Stimulated activated CD4-positive, alpha-beta T cell treated with anti-CD3 and anti-CD28 coated beads, Interleukin-2, amount 100 ng/mL, for 48 hours (primary cell): ENCODE measurements at places on chromosomes 16 and 17.
A peak's percentile ranks its signal among the peaks of the same experiment; 100 is the strongest.

DNA sequence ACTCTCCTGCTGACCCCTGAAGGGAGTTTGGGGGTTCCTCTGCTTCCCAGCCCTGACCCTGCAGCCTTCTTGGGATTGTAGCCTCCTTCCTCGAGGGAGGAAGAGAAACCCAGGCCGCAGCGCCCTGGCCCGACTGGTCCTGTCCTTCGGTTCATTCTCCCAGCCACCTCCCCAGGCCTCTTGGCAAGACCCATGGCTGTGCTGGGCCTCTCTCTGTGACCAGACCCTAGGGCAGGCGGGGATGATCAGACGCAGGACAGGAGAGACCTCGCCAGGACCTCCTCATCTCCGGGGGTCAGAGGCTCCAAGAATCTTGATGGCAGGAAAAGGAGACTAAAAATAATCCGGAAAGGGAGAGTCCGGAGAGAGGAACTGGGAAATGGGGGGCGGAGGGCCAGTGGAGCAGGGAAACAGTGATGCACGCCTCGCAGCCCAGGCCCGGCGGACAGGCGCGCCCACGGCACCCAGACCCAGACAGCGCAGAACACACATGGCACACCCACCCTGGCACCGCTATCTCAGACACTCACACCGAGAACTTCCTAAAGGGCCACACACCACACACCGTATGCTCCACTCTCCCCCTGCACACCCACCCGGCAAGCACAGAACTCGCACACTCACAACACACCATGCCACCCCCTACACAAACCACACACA, 1.2 kb downstream of the ARHGEF15 start:
- DNase-seq, result no peak

DNA sequence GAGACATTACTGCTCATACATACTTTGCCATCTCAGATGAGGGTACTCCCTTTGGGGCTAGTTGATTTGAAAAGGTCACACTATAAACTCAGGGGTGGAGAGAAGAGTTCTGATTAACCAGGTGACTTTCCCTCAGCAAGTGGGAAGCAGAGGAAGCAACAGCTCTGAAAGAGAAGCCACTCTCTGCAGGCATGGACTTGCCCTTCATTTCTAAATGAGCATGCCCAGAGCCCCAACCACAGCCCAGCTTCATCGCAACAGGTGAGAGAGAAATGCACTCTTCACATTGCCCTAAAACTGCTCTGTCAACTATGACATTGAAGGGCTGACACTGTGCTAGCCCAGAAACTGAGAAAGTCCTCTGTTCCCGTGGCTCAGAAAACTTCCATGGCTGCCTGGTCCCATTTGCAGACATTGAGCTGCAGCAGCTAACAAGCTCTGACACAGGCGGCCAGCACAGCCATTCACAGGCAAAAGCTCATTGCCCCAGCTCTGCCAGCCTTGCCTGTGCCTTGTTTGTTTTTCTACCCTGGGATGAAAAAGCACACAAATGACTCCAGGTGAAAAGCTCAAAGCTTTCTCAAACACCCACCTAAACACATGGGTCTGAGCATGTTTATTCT, 419.8 kb upstream of the DYNLRB2 start:
- DNase-seq, result no peak

DNA sequence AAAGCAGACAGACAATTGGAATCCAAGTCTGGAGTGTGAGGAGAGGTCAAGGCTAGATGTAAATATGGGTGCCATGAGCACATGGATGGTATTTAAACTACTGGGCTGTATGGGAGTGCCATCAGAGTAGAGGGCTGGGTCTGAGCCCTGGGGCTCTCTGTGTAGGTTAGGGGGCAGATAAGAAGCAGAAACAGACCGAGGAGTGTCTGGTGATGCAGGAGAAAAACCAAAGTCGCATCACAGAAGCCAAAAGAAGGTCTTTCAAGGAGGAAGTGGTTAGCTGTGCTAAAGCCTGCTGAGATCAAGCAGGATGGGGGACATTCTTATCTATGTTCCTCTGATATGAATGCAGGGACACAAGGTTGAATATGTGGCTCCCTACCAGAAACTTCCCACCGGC, 1.9 kb downstream of the TSEN54 start:
- no peak for DNase-seq

DNA sequence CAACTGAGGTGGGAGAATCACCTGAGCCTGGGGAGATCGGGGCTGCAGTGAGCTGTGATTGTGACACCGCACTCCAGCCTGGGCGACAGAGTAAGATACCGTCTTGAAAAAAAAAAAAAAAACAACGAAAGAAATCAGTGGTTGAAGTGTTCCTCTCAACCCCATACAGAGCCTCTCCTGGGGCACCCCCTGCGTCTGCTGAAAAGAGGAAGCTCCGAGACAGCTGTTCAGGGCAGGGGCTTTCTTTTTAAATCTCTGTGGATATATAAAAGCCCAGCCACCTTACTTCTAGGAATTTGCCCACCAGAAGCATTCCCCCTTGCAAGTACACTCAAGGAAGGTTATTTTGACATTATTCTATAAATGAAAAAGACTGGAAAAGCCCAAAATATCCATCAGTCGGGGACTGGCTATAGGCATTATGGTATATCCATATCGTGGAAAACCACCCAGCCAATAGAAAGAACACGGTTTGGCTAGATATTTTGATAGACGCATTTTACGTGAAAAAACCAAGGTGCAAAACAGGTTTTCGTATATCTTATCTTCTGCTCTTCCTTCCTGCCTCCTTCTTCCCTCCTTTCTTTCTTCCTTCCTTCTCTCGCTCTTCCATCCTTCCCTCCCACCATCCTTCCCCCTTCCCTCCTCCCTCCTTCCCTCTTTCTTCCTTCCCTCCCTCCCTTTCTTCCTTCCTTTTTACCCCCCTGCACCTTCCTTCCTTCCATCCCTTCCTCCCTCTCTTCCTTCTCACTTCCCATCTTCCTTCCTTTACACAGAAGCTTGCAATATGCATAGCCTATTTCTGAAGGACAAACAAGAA, 9.2 kb upstream of the CCL22 start:
- no peak for DNase-seq

DNA sequence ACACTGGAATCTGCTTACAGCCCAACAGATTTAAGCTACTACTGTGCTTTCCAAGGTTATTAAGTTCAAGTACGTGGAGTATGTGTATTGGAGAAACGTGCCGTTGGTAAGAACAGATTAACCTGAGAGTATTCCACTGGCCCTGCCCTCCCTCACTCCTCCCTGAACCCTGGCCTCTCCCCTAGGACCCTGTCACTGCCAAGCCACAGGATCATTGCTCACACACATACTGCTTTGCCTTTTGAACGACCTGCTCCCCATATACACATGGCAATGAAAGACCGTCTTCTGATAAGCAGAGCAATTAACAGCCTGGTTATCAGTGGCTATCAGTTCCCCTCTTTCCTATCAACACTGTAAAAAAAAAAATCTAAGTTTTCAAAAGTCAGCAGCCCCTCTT, 458.9 kb upstream of the DYNLRB2 start:
- no peak for DNase-seq

GRCh38 chr16:12126091-12126806, 149.7 kb downstream of the SNX29 start:
- no peak for DNase-seq

DNA sequence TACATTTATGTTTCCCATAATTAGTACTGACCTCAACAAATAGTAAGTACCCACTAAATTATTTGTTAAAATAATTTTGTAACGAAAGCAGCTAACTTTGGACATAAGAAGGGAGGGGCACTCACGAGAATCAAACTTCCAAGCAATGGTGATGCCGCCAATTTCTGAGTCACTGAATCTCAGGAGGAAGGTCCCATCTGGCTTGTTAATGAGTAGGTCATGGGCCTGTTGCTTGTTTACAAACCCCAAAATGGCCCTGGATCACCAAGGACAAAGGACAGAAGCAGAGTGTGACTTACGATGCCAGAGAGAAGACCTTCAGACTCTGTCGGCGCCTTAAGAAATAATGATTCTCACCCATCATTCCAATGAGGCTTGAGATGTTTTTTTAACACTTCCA, 15.8 kb upstream of the GHDC start:
- DNase-seq, result no peak

GRCh38 chr17:4162775-4163466, 19.9 kb downstream of the CYB5D2 start:
- DNase-seq, result no peak

- DNase-seq, result no peak
Measured at GRCh38 chr16:8548166-8548565, 42.1 kb downstream of the TMEM114 start.

GRCh38 chr17:17570140-17570797, 21.2 kb downstream of the PEMT start:
- no peak for DNase-seq

GRCh38 chr17:67431249-67432015, 54.4 kb downstream of the PITPNC1 start:
- no peak for DNase-seq

DNA sequence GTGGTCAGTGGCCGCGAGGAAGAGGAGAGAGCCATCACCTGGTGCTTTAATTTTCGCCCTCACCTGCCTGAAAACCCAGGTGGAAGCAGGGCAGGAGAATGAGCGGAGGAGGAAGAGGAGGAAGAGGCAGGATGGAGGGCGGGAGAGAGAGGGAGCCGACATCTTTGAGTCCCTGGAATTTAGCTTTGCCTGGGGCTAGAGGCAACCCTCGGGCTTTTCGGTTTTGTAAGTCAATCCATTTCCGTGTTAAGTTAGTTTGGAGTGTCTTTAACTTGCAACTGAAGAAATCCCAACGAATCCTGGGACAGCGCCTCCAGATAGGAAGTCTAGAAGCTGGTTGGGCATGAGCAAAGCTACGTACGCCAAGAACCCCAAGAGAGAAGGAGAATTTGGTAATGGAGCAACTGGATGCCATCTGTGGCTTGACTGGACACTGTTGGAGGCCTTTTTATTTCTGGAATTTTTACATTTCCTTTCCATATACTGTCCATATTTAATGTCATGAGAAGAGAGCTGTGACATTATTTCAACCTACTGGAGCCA, 36.9 kb upstream of the ATP2A3 start:
- no peak for DNase-seq

DNA sequence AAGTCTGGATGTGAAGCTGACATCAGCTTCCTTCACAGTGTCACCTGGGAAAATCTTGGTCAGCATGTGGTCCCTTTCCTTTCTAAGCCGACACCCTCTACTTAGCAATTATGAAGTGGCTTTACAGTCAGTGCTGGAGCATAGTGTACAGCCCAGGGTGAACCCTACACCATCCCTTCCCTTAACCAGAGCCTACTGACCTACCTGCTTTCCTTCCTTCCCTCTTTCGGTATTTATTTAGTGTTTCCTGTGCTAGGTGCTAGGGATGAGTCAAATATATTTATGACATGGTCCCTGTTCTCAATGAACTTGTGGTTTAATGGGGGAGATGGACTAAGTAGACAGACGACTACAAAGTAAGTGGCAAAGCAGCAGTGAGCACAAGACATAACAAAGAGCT, 77.5 kb downstream of the CDK5R1 start:
- DNase-seq, result no peak

DNA sequence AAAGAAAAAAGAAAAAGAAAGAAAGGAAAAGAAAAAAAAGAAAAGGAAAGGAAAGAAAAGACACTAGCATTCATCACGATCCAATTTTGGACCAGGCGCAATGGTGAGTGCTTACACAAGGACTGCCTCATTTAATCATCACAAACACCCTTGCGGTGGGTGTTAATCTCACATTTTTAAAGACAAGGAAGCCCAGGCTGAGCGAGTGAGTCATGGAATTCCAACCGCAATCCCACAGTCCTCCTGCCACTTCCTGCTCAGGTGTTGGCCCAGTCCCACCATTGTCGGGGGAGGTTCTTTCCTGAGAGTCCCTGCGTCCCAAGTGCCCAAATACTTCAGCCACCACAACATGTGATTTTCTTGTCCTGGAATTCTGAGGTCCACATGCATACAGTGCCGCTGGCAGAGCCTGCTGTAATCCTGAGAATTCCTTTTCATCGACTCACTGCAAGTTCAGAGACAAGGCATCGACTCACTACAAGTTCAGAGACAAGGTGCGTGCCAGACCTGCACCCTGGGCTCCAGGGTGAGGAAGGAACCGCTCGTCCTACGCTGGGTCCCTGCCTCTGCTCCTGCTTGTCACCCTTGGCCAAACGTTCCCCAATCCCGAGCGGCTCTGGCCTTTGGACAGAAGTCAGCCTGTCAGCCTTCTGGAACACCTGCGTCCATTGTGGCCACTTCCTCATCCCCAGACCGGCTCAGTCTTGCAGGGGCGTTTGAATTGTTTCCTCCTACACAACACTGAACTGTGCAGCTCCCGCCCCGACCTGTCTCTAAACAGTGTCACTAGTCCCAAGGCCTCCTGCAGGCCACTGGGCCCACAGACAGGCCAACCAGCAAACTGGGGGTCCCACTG, 5.8 kb downstream of the ZG16B start:
- DNase-seq, result no peak

- no peak for DNase-seq
Measured at GRCh38 chr17:17200831-17201230, 5.3 kb downstream of the PLD6 start.

DNA sequence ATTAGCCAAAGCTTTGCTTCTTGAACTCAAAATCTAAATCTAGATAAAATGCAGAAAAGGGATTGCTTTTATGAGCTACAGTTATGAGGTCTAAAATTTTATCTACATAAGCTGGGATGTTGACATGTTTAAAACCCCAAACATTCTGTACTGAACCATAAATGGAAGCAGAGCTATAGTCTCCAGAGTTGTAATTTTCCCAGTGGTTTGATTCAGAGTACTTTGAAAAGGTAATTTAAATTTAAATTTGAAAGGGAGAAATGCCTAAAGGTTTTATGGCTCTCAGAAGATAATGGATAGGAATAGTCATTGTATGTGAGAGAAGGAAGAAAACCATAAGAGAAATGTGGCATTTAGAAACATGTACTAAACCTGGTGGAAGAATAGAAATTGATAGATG, 163.2 kb downstream of the PPM1E start:
- no peak for DNase-seq

DNA sequence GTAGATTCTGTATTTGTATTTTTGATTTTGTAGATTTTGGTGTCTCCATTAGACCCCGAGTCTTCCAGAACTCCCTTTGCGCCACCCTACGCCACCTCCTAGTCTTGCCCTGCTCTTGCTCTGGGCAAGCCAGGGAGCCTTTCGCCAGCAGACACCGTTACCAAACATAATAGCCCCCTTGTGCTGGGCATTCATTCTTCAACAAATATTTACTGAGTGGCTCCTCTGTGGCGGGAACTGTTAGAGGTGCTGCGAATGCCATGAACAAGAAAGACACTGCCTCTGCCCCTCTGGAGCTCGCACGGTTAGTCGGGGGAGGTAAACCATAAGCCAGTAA, 841 bp upstream of the GPT2 start:
- peak; percentile 9 for DNase-seq

DNA sequence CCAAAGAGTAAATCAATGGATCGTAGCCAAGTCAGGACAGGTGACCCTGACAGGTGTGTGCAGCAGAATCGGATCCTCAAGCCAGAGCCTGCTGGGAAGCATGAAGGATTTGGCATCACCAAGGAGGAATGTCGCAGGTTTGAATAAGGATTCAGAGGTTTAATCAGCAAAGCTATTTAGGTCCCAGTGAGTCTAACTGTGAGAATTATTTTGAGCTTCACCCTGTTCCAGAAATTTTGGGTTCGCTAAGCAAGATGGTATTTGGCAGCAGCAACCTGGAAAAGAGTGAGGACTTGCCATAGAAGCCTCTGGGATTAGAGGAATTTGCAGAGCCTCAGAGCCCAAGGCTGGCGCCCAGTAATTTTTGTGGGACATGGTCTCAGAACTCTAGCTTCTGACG, 173.0 kb downstream of the CCDC182 start:
- no peak for DNase-seq
